ENCODE measurements at places on chromosomes 7 and 10.

GRCh38 chr7:83872501-83872900, 223.6 kb upstream of the SEMA3E start:
- no peak for DNase-seq

DNA sequence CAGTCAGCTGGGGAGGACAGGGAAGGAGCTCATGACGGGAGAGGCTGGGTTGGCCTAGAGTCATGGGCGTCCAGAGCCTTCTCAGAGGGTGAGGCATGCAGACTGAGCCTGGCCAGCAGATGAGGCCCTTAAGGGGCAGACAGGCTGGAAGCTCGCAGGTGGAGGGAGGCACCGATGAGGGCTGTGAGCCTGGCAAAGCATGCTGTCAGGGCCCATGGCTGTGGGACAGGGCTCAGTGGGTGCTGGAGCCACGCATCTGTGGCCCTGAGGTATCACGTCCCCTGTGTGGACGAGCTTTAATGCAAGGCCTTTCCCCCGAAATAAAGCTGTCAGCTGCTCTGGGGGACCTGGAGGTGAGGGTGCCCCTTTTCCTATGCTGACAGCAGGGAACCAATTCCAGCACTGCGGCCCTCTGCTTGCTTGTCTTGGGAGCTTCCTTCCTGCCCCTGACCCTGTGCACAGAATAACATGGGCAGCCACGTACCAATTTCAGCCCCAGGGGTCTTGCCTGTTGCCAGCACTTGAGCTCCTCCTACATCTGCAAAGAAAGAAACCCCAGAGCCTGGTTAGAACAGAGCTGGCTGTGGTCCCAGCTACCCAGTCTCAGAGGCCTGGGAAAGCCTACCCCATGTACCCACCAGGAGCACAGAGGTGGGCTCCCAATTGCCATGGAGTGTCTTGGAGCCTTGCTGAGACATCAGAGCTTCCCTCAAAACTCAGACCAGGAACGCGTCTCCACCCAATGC, 20.6 kb downstream of the TMEM273 start:
- DNase-seq = no peak

DNA sequence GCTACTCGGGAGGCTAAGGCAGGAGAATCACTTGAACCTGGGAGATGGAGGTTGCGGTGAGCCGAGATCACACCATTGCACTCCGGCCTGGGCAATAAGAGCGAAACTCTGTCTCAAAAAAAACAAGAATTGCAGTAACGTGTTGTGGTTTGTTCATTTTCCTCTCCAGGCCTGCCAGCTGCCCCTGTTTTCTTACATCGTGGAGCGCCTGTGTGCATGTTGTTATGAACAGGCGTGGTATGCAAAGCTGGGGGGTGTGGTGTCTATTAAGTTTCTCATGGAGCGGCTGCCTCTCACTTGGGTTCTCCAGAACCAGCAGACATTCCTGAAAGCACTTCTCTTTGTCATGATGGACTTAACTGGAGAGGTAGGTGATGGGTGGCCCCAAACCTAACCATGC, 52.1 kb downstream of the TRRAP start:
- DNase-seq = no peak

DNA sequence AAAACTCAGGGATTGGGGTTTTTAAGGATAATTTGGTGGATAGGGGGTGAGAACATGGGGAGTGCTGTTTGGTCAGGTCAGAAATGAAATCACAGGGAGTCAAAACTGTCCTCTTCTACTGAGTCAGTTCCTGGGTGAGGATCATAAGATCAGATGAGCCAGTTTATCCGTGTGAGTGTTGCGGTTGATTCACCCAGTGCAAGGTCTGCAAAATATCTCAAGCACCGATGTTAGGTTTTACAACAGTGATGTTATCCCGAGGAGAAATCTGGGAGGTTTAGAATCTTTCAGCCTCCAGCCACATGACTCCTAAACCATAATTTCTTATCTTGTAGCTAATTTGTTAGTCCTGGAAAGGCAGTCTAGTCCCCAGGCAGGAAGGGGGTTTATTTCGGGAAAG, 31.7 kb upstream of the AGR2 start:
- DNase-seq = no peak

GRCh38 chr10:102313221-102313896, 68.0 kb downstream of the GBF1 start:
- DNase-seq = no peak

- no peak for DNase-seq
Measured at GRCh38 chr10:2121315-2121714, 384.0 kb upstream of the ADARB2 start.

DNA sequence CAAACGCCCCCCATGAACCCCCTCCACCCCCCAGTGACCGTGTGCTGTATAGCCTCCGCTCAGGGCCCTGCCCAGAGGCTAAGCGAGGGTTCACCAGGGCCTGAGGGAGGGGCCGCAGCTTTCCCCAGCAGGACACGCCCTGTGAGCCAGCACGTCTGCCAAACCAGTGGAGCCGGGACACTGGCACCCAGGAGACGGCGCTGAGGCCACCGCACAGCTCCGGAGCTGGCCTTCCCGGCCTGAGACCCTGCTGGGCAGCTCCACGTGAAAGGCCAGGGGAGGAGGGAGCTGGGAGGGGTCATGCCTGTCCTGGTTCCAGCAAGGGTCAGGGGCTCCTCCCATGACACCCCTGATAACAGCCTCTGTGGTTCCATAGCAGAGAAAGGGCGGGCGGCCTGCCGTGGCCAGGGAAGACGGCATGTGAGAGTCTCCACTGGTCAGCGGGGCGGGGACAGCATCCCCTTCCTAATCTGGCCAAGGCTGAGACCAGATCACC, 278.3 kb downstream of the ELFN1 start:
- DNase-seq = no peak

- no peak for DNase-seq
Measured at GRCh38 chr10:43118631-43119415, 19.4 kb upstream of the CSGALNACT2 start.

All from fibroblast of skin of scalp (primary cell).